ENCODE measurements at places on chromosomes 6 and 20. TPM values are rescaled to one million over a fixed set of nuclear protein-coding genes. Genes with fewer than 3 reads are reported as not detected.

Gene SEMG1
- total RNA-seq: not detected

Gene CTCFL
- not detected for total RNA-seq

Gene RBM24
- total RNA-seq: 2.0 TPM

Gene TOX2
- 0.98 TPM for total RNA-seq

Gene HLA-DMB
- total RNA-seq: not detected

Gene OR2J3
- total RNA-seq: not detected

Gene RRAGD
- total RNA-seq: 0.35 TPM

Measured in PC-3 (cell line).